ENCODE measurements at places on chromosomes 16 and 17.

DNA sequence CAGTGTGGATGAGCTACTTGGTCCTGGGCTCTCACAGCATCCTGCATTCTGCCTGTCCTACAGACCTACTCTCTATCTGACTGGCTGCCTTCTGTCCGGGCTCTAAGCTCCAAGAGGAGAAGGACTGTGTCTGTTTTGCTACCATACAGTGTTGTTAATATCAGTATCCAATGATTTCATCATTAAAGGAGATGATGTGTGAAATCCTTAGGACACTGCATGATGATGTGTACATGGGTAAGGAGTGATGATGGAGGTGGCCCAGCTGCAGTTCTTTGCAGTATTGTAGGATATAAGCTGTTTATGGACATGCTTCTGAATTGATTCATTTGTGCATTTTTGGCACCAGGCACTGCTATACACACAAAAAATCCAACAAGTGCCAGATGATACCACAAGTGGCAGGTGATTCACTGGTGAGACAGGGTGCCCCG is 536.9 kb upstream of the CDH11 start:
- no peak for DNase-seq

DNA sequence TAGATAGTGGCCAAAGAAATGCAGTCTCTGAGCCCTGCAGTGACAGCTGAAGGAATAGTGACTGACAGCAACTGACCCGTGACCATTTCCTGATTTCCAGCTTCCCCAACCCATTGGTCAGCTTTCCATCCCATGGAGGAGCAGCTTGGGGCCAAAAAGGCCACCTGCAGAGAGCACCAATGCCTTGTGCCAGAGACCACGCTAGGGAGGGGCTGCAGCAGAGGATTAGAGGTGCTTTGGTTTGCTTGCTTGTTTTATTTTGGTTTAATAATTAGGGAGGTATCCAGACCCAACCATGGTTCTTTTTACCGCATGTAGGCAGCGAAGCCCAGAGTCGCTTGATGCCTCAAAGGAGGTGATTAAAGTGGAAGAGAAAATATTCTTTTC is 61.3 kb upstream of the SIAH1 start:
- DNase-seq, result no peak

- DNase-seq, result no peak
These were observed 231.1 kb upstream of the TBX2 start for GRCh38 chr17:61168506-61168905.

DNA sequence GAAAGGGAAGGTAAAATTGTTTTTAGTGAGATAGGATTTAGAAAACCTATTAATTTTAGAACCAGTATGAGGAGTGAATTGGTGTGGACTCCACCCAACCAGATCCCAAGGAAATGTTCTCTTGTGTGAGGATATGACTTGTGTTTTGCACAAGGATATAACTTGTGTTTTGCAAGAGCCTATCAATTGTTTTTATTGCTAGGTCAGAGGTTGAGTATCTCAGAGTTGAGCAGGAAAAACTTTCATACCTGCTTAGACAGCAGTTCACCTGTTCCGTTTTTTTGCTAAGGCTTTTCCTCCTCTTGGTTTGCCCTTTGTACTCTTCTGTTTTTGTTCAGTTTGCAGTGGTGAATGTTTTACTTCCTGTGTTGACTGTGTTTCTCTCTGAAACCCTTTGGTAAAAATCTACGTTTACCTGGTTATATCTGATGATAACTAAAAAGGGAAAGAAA is 5.1 kb downstream of the NBR1 start:
- DNase-seq, result no peak

GRCh38 chr17:75031972-75032719 is 14.6 kb downstream of the ATP5PD start:
- peak; percentile 71 for DNase-seq

DNA sequence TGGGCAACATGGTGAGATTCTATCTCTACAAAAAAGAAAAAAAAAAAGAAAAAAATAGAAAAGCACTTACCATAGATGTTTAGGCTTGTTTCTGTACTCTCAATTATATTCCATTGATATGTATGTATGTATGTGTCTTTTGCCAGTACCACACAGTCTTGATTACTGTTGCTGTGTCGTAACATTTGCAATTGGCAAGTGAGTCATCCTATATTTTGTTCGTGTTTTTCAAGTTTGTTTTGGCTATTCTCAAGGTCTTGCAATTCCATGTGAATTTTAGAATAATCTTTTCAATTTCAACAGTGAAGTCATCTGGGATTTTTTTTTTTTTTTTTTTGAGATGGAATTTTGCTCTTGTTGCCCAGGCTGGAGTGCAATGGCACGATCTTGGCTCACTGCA is 19.3 kb downstream of the SPECC1 start:
- DNase-seq, result no peak

DNA sequence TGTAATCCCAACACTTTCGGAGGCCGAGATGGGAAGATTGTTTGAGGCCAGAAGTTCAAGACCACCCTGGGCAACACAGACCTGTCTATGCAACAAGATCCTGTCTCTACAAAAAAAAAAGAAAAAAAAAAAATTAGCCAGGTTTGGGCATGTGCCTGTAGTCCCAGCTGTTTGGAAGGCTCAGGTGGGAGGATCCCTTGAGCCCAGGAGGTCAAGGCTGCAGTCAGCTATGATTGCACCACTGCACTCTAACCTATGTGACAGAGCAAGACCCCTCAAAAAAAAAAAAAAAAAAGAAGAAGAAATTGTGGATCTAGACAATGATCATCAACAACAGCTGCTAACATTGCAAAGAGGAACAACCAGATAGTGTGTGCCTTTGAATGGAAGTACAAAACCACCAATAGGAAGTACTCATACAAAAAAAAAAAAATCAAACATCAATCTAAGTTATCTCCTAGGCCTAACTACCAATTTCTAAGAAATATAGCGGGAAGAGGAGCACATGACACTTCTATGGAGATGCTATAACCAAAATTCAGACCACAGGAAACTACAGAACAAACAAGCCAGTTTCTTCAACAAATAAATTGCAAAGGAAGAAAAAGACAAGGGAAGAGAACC is 258.7 kb downstream of the MRTFB start:
- DNase-seq, result no peak

- no peak for DNase-seq
These were observed 727 bp downstream of the CORO7 start for GRCh38 chr16:4415538-4416199.

GRCh38 chr16:23149993-23150364 is 727 bp upstream of the USP31 start:
- no peak for DNase-seq

DNA sequence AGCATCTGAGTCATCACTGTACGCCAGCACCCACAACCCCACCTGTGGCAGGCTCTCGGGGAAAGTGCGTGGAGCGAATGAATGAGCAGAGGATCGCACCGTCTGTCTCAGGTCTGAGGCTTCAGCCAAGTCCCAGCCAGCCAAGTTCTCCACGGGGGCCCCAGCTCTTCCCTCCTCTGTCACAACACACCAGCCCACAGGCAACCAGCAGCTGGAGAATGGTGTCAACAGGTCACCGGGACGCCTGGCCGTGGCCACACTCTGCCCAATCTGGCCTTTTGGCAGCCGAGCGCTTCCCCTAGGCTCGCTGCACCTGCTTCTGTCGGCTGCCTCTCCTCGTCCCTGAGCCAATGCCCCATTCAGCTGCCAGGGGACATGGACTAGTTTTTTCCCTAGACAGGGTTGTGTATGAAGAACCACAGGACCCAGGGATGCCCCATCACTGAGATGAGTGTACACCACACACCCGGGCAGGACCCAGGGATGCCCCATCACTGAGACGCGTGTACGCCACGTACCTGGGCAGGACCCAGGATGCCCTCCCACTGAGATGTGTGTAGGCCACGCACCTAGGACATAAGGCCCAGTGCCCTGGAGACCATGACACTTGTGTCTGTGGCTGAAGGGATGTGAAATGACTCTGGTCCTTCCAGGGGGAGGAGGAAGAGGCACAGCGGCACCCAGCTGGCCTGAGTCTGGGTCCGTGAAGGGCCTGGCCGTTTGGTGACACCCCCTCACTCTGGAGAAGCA is 52.8 kb downstream of the ABR start:
- no peak for DNase-seq

DNA sequence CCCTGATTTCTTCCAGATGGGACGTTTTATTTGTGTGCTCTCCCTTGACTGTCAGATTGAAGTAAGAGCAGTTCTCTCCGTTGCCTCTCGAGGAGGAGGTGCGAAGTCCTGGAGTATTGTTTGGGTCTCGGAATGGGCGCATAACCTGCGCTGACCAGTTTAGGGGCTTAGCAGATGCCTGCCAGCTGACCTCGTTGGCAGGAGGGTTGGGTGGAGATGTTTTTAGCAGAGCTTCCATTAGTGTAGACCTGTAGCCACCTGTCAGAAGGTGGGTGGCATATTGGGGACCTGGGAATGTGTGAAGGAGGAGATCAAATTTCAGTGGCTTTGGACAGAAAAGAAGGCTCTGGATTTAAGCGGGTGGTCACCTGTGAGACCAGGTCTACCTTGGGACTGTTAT is 3.6 kb downstream of the RASD1 start:
- DNase-seq, result no peak

DNA sequence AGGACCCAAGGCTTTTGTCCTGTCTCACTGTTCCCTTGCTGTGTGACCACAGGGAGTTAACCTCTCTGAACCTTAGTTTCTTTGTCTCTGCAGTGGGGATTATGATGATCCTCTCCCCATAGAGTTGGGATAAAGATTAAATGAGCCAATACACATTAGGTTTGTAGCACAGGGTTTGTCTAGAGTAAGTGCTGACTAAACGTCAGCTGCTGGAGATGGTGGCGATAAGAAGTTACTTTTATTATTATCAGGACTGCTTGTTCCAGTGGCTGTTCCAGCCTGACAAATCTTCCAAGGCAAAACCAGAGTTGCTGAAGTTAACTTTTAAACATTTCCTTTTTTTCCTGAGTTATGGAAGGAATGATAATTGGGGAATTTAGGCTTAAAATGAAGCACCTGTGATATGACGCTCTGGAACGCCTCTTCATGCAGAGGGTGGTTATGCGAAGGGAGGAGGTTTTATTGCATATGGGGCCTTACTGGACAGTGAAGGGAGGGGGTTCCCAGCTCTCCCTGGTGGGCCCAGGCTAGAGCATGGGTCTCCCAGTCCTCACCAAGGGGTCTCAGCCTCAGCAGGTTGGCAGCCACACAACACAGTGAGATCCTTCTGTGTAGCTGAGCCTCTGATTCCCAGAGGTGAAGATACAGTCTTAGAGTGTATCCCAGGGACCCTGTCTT is 35.8 kb downstream of the PLCG2 start:
- DNase-seq, result no peak

DNA sequence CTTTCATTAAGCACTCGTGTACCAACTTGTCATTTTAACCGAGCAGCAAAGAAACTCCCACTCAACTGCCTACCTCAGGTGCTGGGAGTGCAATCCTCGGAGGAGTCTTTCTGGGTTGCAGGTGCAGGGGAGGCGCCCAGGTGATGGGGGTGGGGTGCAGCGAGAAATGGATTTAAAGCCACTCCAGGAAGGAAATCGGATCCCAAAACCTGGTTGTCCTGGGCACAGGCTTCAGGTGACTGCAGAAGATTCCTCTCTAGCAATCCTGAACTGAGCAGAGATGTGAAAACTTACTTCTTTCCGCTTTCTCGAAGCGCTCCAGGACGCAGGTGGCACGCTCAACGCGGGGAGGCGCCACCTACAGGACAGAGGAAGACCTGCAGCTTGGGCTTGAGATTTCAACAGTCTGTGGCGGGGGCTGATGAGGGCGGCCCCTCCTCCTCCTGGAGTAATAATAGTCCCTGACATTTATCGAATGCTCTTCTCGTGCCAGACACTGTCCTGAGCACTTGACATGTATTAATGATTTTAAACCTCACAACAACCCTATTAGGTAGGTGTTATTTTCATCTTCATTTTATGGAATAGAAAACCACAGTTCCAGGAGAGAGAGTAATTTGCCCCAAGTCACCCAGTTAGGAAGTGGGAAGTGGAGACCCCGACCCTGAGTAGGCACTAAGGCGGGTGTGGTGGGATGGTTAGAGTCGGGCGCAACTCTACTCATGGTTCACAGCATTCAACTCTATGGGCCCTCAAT is 27.2 kb upstream of the SKAP1 start:
- DNase-seq, result peak; percentile 40

GRCh38 chr17:49123061-49123460 is 9.5 kb upstream of the B4GALNT2 start:
- DNase-seq, result no peak

DNA sequence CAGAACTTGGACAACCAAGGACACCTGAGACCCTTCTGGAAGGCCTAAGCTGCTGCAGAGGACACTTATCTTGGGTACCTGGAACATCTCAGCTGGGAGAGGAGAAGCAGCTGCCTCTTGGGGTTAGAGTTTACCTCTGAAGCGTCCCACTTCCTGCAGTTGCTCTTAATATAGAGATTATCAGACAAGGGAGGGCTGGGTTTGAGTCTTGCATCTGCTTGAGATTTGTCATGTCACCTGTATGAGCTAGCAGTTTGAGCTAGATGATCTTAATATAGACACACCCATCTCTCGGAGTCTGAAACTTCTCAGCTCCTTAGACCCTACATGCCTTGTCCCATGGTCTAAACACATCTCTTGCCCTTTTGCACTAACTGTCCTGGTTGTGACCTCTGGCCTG is 93.1 kb upstream of the CCL1 start:
- no peak for DNase-seq

DNA sequence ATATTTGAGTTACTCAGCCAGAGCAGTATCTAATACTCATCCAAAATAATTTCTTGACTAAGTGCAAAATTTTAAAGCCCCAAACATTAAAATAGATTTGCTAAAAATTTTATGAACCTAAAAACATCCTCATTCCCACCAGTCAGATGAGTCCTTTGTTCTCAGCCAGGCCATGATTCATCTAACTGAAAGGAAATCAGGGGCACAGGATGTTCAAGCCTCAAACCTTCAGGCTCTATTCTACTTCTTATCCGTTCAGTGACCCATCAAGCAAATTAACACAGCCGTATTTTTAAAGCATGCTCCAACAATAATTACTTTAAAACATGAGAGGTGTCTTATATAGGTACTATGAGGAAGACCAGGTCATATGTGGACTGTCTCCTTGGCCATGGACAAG is 176.5 kb upstream of the MON1B start:
- DNase-seq, result no peak

- DNase-seq, result no peak
These were observed 41.8 kb downstream of the STAT3 start for GRCh38 chr17:42346481-42346880.

DNA sequence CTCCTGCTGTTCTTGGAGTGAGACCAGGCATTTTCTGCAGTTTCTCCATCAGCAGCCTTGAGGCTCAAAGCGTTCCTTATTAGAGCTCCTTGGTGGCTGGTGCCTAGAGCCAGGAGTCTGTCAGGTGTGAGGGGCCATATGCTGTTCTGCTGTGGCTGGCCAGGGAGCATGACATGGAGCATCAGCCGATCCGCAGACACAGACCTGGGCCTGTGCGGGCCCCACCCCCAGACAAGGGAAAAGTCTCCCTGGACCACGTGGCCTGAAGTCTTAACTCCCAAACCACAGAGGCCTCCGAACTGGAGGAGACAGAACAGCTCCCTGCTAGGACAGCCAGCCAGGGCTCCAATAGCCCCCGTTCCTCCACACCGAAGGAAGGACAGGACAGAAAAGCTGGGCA is 162.7 kb upstream of the CIBAR2 start:
- DNase-seq, result no peak

GRCh38 chr17:6028294-6028693 is 41.9 kb upstream of the WSCD1 start:
- no peak for DNase-seq

Measured in NCI-H187 treated with DMSO at 0.1 percent for 48 hours (cell line).